ENCODE measurements at places on chromosomes 2 and 18.

GRCh38 chr2:15107137-15107536, 454.0 kb downstream of the NBAS start:
- no peak for DNase-seq

GRCh38 chr2:64105670-64106461, 38.4 kb downstream of the PELI1 start:
- no peak for DNase-seq

- DNase-seq: peak; percentile 55
Observed at GRCh38 chr2:165698444-165698884, 95.6 kb downstream of the GALNT3 start.

DNA sequence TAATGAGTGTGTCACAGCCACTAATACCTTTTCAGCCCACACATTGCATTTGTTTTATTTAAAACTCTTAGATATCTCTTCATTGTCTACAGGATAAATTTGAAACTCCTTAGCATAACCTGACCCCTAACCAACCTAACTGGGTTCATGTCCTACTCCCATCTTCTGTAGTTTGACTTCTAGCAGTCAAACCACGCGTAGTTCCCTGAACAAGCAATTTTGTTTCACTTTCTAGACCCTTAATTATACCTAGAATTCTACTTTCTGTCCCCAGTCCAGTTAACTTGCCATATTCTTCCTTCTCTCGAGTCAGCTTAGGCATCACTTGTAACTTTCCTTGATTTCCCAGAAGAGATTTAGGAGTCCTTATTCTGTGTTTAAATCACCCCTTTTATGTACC, 55.1 kb downstream of the RBBP8 start:
- DNase-seq: no peak

DNA sequence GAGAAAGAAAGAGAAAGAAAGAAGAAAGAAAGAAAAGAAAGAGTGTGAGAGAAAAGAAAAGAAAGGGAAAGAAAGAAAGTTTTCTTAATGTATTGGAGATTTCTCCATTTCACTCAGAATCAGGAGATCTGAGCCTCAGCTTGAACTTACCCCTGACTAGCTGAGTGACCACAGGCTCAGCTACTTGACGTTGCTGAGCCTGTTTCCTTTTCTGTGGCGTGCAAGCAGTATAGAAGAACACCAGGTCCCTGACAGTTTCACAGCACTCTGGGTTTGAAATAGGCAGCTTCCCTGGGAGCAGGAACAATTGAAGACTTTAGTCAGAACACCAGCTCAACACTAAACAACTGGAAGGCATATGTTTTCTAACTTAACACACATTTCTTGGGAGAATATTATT, 44.7 kb downstream of the MARCO start:
- DNase-seq: no peak

GRCh38 chr18:10912790-10913545, 236.4 kb downstream of the PIEZO2 start:
- peak; percentile 88 for DNase-seq

DNA sequence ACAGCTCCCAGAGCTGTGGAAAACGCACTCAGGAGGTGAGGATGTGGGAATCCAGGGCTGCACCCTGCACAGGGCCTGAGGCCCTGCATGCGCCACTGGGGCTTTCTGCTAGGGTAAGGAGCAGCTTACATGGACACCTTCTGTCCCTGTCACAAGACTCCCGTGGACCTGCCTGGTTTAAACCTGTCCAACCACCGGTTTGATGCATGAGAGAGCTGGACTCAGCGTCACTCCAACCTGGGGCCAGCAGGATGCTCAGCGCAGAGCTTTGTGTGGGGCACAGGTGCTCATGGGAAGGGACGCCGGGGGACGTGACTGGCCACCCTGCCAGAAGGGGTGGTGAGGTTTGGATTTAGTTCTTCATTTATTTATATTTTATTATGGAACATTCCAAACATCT, 24.2 kb downstream of the SNORC start:
- DNase-seq: no peak

Measured in astrocyte of the cerebellum (primary cell).